Endothelial cell of coronary artery (primary cell): ENCODE measurements at places on chromosomes 3 and 15. TPM values are rescaled to one million over a fixed set of nuclear protein-coding genes. Genes with fewer than 3 reads are reported as not detected.

The GMNC gene
- total RNA-seq, result under 0.01 TPM in 1 of 2 replicates, not detected in the other

The ACY1 gene
- total RNA-seq, result 18.0 and 18.8 TPM in 2 replicates

The CLDN18 gene
- total RNA-seq, result not detected in 2 replicates

The NSMCE3 gene
- total RNA-seq, result 5.4 and 6.0 TPM in 2 replicates

The FBXO45 gene
- 13.4 and 14.0 TPM in 2 replicates for total RNA-seq

The ACVR2B gene
- total RNA-seq, result 3.4 and 4.3 TPM in 2 replicates

The PARP14 gene
- 49.8 and 82.0 TPM in 2 replicates for total RNA-seq
